Lung (tissue), 17 donors: ENCODE measurements at places on chromosomes 3 and 15. TPM values are rescaled to one million over a fixed set of nuclear protein-coding genes. Genes with fewer than 3 reads are reported as not detected.
A peak's percentile ranks its signal among the peaks of the same experiment; 100 is the strongest.

DNA sequence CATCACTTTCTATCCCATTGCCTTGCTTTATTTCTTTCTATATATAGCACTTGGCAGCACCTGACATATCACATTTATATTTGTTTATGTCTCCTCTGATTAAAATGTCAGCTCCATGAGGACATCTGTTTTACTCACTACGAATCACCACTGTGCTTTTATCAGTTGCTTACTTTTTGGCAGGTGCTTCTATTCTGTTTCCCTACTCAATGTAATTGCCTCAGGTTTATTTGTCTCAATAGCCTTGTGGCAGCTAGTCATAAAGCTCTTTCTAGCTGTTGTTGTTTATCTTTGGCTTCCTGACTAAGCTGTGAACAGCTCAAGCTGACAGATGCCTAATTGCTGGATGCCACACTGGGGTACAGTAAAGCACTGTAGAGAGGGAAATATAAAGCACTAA lies 85.5 kb downstream of the VPS13C start:
- DNase-seq = no peak

DNA sequence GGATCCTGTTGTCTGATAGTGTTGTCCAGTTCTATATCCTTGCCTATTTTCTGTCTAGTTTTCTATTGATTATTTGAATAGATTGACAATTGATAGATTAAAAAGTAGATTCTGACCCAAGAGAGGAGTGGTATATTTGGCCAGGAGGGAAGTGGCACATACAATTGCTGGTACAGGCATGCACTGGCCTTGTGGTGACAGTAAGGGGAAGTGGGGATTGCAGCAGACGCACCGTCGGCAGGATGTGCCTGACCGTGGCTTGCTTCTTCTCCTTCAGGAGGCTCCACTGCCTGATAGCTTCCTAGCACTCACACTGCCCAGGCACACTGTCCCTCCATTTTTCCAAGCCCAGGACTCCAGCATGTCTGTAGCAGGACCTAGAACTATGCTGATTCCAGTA lies 10.5 kb downstream of the GABRG3 start:
- no peak for DNase-seq

- no peak for DNase-seq
These were observed 7.3 kb downstream of the ESYT3 start for GRCh38 chr3:138441742-138442141.

DNA sequence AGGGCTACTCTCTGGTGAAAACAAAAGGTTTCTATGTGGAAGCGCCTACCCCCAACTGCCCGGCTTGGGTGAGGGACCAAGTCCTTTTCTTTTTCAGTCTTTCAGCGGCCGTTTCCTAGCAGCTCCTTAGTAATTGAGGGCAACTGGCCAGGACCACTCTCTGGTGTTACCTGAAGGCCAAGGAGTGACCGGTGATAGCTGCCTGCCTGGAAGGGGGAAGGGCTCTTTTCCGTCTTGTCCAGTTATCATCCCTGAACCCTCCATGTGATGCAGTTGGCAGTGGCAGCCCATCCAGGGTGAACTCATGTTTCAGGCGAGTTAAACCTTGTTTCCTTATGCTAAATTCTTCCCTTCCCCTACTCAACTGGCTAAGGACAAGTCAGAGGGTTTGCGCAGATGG lies 33.3 kb downstream of the RHCG start:
- DNase-seq = no peak

GRCh38 chr15:43347114-43347513 lies 16.7 kb upstream of the LCMT2 start:
- no peak for DNase-seq

GRCh38 chr3:69092030-69092516 lies 7.3 kb downstream of the ARL6IP5 start:
- no peak for DNase-seq

DNA sequence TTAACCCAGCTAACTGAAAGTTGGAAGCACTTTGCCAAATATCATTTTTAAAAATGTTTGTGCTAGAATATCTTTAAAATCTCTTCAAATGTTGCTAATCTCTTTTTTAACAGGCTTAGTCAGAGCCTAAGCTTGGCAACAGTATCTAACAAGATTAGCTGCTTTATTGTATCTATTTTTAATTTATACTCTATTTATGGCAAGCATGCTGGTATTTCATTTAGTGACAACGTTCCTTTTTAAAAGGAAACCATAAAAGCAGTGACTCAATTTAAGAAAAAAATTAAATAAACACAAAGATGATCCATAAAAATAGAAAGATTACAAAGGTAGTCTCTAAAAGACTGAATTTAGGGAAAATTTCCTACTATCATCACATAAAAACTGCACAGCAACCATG lies 40.5 kb downstream of the SLC12A6 start:
- no peak for DNase-seq

DNA sequence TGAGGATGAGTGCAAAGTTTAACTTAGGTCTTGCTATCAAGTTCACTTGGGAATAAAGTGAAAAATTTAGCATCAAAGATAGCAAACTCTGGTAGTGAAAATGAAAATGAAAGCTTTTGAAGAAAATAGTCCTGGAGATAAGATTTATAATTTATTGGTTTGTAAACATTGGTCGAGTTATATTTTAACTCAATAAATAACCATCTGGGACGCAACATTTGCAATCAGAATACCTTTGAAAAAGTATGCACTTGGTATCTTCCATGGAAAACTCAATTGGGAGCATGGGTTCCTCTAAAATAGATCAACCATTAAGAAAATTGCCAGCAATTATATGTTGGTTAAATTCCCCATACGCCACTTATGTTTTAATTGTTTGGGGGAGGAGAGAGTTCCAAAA lies 209.5 kb downstream of the NAALADL2 start:
- DNase-seq = no peak

- DNase-seq = no peak
These were observed 38.5 kb downstream of the SLCO2A1 start for GRCh38 chr3:133991209-133991608.

GRCh38 chr3:96430079-96430478 lies 384.3 kb upstream of the EPHA6 start:
- no peak for DNase-seq

- peak; percentile 33 for DNase-seq
These were observed 186.9 kb upstream of the CRBN start for GRCh38 chr3:3366386-3366785.

DNA sequence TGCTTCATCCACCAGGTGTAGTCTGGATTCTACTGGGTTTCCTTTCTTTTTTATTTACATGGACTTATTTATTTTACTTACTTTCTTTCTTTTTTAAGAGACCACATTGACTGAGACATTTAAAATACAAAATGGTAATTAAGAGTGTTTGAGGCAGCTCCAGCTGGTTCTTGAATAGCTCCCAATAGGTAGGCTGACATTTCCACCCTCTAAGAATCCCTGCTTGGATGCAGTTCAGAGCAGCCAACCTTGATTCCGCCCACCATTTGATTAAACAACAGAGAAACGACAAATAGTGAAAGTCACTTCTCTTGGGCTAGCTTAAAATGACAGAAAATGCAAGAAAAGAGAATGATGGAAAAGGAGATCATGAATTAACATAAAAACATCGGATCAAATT lies 270.5 kb downstream of the TUSC7 start:
- no peak for DNase-seq

GRCh38 chr3:33456756-33457155 lies 16.6 kb upstream of the UBP1 start:
- DNase-seq = no peak

GRCh38 chr3:129034642-129035041 lies 25.9 kb upstream of the GP9 start:
- DNase-seq = no peak

DNA sequence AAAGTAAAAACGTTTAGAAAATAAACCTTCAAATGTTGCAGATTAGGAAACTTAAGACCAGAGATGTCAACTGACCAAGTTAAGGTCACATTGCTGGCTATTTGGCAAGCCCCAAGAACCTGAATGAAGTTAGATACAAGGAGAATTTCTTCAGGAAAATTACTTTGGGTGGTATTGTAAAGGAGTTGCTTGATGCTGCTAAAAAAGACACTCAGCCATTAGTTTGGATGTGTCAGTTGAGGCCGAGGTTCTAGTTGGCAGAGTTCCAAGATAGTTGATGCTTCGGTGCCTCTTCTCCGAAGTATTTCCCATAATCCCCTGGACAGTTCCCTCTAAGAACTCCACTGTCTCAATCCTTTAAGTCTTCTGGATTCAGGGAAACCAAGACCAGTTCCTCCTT lies 24.3 kb downstream of the SIAH2 start:
- DNase-seq = no peak

DNA sequence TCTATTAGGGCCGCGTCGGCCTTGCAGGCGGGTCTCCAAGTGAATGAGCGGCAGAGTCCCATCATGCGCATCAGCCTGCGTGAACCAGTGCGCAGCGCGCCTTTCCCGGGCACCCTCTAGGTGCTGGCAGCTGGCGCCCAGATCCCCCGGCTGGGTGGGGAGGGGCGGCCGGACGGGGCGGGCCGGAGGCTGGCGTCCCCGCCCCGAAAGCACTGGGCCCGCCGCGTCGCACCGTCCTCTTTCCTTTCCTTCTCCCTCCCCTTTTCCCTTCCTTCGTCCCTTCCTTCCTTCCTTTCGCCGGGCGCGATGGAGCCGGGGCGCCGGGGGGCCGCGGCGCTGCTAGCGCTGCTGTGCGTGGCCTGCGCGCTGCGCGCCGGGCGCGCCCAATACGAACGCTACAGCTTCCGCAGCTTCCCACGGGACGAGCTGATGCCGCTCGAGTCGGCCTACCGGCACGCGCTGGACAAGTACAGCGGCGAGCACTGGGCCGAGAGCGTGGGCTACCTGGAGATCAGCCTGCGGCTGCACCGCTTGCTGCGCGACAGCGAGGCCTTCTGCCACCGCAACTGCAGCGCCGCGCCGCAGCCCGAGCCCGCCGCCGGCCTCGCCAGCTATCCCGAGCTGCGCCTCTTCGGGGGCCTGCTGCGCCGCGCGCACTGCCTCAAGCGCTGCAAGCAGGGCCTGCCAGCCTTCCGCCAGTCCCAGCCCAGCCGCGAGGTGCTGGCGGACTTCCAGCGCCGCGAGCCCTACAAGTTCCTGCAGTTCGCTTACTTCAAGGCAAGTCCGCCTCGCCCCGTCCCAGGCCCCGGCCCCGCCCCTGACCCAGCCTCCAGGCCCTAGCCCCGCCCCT lies at the start of gene CRTAP:
Gene CRTAP (plus strand): TSS at position 243 of the 850 bp plus-strand sequence. CDS start 64 bp downstream, at position 307.
- DNase-seq = peak; percentile 98

DNA sequence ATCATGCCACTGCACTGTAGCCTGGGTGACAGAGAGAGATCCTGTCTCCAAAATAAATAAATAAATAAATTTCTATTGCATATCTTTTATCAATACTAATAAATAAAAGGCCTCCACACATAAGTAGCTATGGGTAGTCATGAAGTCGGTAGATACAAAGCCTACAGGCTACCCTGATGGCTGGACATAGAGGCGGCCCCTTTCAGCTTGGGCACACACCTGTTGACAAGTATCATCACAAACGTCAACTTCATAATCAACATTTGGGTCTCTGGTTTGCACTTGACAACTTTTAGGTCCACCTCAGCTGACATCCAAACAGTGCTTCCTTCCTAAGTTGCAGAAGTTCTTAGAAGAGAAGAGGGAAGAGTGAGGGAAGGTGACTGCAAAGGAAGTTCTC lies 53.4 kb downstream of the ITGA11 start:
- DNase-seq = no peak

- peak; percentile 28 for DNase-seq
These were observed 34.5 kb downstream of the OSBPL10 start for GRCh38 chr3:31946484-31947081.

The PP2D1 gene
- not detected for total RNA-seq

The ITIH1 gene
- 0.11 TPM for total RNA-seq

The C3orf85 gene
- not detected for total RNA-seq

The VGLL3 gene
- total RNA-seq = 32.8 TPM
